ENCODE measurements at places on chromosomes 1 and 21.
A peak's percentile ranks its signal among the peaks of the same experiment; 100 is the strongest.

DNA sequence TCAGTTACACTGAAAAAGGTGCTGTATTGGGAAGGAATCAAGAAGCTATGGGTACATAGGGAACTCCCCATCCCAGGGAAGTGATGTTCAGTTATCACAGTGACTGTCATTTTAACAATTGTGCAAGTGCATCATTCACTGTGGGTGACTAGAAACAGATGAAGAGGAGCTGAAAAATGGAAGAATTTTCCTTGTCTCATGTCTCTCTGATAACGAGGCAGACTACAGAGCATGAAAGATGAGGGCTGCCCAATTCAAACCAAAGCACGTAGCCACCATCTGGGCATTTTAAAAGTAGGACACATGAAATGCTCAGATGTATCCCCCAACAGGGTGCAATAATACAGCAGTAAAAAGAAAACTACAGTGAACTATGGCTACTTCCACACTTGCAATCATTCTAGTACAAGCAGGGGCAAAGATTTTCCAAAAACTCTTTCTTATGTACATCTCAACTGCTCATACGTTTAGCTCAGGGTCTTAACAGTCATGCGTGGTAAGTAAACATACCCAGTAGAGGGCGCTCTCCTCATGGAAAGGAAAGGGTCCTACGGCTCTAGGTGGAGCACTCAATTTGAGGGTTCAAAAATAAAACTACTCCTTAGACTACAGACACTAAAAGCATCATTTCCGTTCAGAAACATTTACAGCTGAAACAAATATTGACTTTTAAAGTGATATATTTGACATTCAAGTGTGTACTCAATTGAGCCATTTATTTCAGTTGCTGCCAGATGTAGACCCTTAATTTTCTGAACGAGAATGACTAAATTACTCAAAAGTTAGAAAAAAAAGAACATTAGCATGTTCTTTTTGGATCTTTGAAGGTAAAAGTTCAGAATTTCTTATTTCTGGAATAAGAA, 143.2 kb downstream of the KCTD3 start:
- no peak for DNase-seq

- peak; percentile 81 for DNase-seq
Measured at GRCh38 chr1:32246888-32247273, at the start of gene FAM167B. FAM167B (plus strand) TSS chr1:32247222; CDS start chr1:32247422, 200 bp downstream.

- no peak for DNase-seq
Measured at GRCh38 chr1:36080236-36080635, 3.7 kb upstream of the TEKT2 start.

GRCh38 chr1:226940029-226940805, at the start of gene COQ8A:
COQ8A (plus strand) TSS chr1:226940294; CDS start chr1:226961386, 21,092 bp downstream.
- peak; percentile 99 for DNase-seq

DNA sequence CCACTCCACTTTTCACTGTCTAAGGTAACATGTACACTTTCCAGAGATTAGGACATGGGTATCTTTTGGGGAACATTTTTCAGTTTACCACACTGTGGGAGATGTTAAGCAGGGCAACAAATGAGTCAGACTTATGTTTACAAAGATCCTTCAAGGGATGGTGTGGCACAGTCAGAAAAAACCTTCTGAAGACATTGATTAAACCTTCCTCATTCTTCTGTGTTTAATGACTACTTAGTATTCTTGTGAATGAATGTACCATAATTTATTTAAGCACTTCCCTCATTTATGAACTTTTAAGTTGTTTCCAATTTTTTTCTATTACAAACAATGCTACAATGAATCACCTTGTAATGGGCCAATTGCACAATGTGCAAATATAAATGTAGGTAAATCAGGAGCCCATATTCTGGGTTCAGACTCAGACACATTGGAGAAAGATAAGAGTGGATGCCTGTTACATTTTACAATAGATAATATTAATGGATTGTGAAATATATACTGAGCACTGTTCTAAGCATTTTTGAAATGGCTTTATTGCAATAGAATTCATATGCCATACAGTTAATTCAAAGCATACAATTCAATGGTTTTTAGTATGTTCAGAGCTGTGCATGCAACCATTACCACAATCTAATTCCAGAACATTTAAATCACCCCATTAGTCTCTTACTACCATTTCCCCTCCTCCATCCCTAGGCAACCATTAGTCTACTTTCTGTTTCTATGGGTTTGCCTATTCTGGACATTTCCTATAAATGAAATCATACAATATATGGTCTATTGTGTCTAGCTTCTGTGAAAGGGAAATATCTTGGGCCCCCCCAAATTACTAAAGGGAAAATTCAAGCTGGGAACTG, 1.9 kb upstream of the SFT2D2 start:
- no peak for DNase-seq

- DNase-seq = no peak
Measured at GRCh38 chr1:205229916-205230700, 2.4 kb downstream of the TMCC2 start.

DNA sequence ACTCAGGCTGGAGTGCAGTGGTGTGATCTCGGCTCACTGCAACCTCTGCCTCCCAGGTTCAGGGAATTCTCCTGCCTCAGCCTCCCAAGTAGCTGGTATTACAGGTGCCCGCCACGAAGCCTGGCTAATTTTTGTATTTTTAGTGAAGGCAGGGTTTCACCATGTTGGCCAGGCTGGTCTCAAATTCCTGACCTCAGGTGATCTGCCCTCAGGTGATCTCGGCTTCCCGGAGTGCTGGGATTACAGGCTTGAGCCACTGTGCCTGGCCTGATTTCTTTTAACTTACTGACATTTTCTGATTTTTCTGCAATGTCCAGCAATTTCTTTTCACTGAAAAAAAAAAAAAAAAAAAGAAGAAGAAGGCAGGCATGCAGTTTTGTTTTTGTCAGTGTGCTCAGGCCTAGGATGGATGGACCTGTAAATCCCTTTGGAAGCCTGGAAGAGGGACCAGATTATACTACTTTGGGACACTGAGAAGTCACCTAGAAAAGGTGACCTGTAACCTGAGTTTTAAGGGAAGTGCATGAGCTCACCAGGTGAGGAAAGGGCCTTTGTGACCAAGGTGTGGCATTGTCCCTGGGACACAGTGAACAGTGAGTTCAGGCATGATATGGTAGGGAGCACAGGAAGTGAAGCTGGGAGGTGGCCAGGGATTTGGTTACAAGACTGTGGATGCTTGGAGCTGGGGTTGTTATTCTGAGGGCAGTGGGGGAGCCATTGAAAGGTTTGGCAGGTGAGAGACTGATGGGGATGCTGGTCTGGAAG, 2.7 kb upstream of the TMEM61 start:
- DNase-seq = no peak

- peak; percentile 21 for DNase-seq
Measured at GRCh38 chr1:205315008-205315618, 6.4 kb downstream of the NUAK2 start.

DNA sequence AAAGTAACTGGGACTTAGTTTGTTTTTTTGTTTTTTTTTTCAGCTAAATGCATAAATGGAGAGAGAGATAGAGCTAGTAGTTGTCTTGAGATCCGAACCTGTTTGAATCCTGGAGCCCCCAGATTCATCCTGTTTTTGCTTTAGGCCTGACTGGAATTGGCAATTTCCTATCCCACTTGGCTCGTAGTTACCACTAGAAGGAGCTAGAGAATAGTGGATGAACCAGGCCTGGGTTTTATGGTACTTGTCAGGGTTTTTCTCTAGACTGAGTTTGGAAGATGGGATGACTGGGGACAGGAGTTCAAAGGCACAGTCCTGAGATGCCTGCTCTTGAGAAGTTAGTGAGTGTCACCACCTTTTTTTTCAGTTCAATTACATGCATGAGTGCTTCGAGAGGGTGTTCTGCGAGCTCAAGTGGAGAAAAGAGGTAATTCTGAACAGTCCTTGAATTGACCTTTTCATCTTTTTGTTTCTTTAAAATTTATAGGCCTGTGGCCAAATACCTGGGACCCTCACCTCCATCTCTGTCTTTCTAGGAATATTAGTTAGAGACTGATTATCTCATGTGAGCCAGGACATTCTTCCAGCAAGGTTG, 23.4 kb downstream of the CELF3 start:
- no peak for DNase-seq

DNA sequence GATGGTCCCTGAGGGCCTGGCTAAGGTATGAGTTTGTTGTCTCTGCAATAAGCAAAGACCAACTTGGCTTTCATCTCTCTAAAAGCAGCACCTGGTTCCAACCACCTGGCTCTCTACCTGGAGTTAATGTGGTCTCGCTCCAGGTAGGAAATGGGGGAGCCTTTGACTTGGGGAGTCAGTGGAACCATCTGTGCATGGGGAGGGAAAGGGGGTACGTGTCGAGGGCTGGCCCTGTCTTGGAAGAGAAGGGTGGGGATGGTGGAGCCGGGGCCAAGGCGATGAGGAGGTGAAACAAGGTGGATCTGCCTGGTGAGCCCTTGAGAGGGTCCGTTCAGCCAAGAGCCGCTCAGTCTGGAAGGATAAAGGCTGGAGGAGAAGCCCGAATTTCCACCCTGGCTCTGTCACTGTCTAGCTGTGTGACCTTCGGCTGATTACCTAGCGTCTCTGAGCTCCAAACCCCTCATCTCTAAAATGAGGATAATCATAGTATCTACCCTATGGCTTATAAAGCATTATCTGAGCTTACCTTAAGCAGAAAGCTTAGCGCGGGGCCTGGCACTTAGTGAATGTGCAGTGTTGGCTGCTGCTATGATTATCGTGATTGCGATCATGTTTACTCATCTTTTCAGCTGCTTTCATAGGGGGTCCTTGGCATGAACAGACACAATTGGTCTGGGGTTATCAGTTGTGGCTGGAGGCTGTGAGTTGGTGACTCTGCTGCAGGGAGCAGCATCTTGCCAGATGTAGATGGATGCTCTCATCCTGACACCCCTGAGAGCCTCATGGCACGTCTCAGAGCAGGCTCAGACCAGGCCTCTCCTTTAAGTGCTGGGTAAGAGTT, 78.7 kb downstream of the ACTL8 start:
- no peak for DNase-seq

- no peak for DNase-seq
Measured at GRCh38 chr1:38790422-38791163, 69.0 kb downstream of the RRAGC start.

GRCh38 chr1:230149751-230150584, 82.9 kb downstream of the GALNT2 start:
- no peak for DNase-seq

Data from right cardiac atrium (tissue), 5 donors.